ENCODE measurements at places on chromosomes 2 and 18.

DNA sequence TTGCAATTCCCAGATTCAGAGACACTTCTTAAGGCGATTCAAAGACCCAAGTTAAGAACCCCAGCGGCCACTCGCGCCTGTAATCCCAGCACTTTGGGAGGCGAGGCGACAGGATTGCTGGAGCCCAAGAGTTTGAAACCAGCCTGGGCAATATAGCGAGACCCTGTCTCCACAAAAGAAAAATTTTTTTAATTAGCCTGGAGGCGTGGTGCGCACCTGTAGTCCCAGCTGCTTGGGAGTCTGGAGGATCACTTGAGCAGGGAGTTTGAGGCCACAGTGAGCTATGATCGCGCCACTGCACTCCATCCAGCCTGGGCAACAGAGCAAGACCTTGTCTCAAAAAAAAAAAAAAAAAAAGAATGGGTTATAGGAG lies 585 bp upstream of the ANAPC1 start:
- DNase-seq: no peak

GRCh38 chr2:232162187-232162586 lies 200.7 kb downstream of the DIS3L2 start:
- DNase-seq: no peak

GRCh38 chr2:195923889-195924288 lies 144.7 kb downstream of the DNAH7 start:
- DNase-seq: no peak

DNA sequence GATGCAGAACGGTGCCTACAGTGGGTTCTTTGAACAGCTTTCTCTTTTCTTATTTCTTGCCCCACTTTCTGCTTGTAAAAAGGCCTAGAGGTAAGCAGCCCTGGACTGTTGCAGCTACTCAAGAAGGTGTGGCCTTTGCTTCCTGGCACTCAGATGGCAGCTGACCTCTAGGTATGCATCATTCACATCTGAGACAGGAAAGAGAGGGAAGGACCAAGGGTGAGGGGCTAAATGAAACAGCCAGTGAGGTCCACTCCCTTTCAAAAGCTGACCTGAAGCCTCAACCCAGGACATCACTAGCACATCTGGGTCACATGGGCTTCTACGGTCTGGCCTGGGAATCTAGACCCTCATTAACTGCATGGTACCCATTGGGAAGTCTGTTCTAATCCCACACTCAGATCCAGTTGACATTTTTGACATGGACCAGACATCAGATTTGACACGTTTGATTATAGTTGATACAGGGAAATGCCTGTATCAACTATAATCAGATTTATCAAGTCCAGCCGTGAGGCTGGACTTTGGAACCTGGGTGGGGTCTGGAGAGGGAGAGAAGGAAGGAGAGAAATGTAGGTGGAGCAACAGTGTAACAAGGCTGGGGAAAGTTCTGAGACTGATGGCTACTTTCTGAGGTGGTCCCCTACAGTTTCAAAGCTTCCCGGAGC lies 60.2 kb downstream of the E2F6 start:
- no peak for DNase-seq

DNA sequence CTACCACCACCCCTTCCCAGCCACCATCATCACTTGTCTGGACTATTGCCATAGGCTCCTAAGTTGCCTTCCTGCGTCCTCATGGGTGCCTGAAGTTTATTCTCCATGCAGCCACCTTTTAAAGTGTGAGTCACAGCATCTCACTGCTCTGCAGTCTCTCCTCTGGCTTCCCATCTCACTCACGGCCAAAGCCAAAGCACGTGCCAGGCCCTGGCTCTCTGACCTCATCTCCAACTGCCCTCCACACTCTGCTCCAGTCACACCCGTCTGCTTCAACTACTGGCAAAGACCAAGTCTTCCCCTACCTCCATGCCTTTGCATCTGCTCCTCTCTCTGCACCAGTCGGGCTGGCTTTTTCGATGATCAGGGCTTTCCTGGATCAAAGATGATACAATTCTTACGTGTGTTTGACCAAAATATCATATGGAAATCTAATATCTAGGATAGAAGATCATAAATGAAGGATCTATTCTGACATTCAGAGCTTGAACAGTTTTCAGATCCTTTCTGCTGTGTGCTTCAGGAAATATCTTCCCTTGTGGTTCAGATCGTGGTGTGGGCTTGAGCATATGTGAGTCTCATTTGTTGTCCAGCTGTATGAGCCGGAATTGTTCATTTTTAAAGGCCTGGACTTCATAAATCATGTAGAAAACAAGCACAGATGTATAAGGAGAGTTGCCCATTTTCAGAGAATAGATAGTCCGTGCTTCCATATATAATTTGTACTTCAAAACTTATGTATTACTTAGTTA lies 175.6 kb downstream of the PRKCE start:
- DNase-seq: no peak

GRCh38 chr2:181305301-181306123 lies 151.7 kb upstream of the ITGA4 start:
- peak; percentile 32 for DNase-seq

- no peak for DNase-seq
Observed at GRCh38 chr2:53177327-53177726, 590.3 kb upstream of the CHAC2 start.

DNA sequence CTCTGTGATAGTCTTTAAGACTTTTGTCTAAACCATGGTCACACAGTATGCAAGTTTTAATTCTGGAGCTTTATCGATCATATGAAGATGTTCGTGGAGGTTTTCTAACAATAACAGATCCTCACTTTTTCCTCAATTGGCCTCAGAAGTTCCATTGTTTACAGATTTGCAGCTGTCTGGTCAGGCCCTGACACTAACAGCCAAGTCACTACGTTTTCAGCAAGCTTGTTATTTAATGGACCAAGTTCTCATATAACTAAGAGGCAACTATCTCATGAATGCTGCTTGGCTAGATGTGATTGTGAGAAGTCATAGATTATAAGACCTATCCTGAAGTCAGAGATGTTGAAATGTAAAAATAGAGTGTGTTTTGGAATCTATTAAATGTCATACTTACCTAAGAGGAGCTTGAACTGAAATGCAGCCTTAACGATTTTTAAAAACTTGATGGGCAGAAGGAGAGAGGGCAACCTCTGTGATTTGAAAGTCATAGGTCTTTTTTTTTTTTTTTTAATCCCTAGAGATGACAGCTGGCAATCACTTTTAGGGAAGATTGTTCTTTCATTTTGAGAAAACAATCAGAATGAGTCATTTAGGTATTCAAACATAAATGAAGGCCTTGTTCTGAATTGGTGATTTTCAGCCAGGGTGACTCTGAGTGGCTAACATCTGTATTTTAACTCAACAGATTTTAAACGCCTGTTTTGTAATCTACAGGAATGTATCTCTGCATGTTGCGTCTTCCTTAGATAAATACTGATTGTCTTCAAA lies 48.4 kb upstream of the NEMP2 start:
- no peak for DNase-seq
